Stimulated activated CD4-positive, alpha-beta T cell treated with anti-CD3 and anti-CD28 coated beads, Interleukin-1b, Interleukin-23, amount 100 ng/mL, for 48 hours (primary cell): ENCODE measurements at places on chromosomes 16 and 17.
A peak's percentile ranks its signal among the peaks of the same experiment; 100 is the strongest.

- DNase-seq, result peak; percentile 86
These were observed 24.2 kb downstream of the STAT5A start for GRCh38 chr17:42312285-42313130.

DNA sequence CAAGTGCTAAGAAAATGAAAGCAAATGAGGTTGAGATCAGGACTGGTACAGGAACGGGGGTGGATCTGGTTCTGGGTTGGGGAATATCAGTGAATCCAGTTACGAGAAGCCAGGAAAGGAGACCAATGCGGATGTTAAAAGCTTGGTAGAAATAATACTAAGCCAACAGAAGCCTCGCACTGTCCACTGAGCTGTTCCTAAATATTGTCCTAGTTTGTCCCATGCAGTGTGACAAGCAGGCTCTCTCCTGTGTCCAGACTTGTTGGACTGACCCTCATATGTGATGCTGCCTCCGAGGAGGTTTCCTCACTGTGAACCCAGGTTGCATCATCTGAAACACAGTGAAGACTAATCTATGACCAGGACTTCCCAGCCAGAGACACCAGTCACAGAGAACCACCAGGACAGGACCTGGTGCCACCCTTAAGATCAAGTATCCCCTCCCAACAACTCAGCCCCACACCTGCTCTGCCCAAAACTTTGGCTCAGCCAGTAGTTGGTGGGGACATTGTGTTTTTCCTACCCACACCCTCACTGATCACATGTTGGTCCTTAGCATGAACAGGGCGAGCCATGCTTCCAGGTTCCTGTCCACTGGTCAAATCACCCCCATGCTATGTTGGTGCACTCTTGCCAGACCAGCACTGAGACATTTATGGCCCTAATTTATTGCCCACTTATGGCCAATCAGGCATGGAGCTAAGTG, 32.7 kb upstream of the SCNN1B start:
- DNase-seq, result no peak

- DNase-seq, result no peak
These were observed 6.2 kb downstream of the TMC6 start for GRCh38 chr17:78122216-78122930.

DNA sequence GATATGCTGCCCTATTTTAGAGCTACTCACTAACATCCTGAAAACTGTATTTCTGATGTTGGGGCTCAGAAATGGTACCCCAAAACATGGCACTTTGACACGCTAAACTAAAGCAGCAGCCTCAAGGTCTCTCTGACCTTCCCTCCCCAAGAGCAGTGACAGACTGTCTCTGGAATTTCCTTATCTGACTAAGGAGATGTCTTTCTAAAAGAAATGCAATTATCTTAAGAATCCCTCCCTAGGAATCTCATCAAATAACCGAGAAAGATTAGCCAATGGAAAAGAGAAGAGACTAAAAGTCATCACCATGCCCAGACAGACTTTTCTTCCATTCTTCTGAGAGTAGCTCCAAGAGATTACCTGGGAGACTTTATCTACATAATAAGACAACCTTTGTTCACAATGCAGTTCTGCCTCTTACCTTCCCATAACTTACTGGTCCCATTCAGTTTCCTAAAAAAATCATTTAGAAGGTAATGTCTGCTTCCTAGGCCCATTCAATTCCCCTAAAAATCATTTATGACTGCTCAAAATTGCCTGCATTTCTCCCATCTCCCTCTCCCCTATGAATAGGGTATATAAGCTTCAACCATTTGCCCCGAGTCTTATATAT, 123.9 kb downstream of the CPPED1 start:
- DNase-seq, result no peak

DNA sequence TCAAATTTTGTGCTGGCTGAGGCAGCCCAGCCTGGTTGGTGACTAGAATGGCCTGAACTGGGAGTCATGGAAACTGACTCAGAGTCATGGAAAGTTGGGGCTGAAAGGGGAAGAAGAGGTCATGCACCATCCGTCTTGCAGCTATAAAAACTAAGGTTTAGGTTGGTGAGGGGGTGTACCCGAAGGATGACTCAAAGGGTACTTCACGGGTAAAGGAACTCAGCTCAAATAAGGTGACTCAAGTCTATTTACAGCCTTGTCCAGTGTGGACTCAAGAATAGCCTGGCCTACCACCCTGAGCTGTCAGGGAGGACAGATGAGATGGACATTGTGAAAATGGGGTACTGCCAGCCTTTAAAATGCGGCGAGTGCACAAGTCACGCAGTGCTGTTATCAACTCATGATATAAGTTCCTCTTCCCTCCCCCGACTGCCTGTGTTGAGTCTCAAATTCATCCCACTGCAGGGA, 18.6 kb downstream of the CD300LB start:
- peak; percentile 69 for DNase-seq

DNA sequence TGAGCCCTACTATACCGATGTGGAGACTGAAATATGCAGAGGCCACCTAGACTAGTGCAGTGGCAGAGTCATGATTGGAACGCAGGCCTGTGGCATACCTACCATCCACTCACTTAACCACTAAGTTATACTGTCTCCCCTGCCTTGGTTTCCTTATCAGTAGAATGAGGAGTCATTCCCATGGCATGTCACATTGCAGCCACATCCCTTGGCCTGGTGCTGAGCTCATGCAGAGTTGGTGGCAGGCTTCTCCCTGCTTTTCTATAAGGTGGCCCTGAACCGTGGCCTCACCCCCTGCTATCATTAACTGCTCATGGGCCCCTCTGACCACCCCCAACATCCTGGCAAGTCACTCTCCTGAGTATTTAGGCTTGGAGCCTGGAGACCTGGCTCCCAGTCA, 212.5 kb downstream of the KATNIP start:
- DNase-seq, result no peak

DNA sequence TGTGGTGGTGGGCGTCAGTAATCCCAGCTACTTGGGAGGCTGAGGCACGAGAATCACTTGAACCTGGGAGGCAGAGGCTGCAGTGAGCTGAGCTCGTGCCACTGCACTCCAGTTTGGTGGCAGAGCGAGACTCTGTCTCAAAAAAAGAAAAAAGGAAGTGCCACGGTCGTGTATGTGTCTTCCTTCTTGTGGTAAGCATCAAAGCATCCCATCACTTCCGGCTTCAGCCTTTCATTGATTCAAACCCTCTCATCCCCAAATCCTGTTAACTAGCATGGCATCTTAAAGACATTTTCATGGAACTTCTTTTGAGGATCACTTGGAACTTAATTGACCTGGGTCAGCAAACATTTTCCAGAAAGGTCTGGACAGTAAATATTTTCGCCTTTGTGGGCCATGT, 126.2 kb downstream of the CPPED1 start:
- no peak for DNase-seq

DNA sequence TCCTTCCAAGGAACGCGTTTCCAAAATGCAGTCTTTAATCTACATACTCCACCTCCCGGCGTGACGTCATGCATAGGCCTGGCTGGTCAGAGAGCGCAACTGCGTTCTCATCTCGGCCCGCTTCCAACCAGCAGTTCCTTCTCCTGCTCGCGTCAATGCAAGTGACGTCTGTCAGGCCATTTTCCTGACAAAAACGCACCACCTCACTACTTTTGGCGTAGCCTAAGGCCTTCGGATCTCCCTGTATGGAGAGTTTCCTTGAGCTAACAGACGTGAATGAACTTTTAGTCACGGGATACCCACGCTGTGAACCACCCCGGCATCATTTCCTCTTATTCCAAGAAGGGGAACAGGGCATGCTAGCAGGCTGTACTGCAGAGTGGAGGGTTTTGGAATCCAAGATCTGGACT, 25.0 kb downstream of the TEX14 start:
- DNase-seq, result peak; percentile 39

- no peak for DNase-seq
These were observed 76.5 kb upstream of the GSE1 start for GRCh38 chr16:85536411-85537330.

- no peak for DNase-seq
These were observed 34.2 kb downstream of the CD300LF start for GRCh38 chr17:74678541-74678940.

DNA sequence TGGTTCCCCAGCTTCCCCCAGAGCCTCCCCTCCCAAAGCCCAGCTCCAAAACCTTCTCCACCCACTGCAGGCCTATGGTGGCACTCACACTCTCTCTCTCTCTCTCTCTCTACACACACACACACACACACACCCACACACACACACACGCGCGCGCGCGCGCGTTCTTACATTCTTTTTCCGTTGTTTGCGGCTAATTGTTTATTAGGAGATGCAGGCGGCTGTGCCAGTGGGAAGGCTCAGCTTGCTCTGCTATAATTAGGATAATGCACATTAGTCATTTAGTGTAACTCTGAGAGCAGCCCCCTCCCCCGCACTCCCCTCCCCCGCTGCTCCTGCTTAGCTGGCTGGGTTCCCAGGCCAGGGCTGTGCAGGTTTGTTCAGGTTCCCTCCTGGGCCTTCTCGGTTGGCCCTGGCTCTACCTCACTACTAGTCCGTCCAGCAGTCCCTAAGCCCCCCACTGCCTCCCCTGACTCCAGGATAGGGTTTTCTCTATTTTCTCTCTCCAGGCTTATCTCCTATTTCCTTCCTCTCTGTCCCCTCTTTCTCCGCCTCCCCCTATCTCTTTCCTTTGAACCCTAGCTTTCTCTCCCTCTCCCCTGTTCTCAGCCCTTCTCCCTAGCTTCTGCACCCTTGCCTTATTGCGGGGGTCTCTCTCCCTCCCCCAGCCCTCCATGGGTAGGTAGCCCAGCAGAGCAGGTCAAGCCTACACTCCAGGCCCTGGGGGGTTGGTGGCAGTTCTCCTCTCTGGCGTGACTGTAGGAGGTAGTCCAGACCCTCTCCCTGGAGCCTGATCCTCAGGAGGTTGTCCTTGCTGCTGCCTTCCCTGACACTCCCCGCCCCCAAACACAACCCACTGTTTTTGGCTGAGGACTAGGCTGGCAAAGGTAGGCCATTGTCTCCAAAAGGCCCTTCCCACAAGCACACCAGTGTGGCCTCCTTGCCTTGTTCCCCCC, 34.0 kb downstream of the TMEM132E start:
- no peak for DNase-seq

- no peak for DNase-seq
These were observed 23.5 kb downstream of the KIAA0513 start for GRCh38 chr16:85051067-85051581.
